H4 (cell line): ENCODE measurements at places on chromosomes 1 and 21. TPM values are rescaled to one million over a fixed set of nuclear protein-coding genes. Genes with fewer than 3 reads are reported as not detected.

The FAM3B gene
- not detected in 2 replicates for total RNA-seq

The EPHB2 gene
- 55.5 and 70.9 TPM in 2 replicates for total RNA-seq

The FCRL2 gene
- not detected in 2 replicates for total RNA-seq

DNA sequence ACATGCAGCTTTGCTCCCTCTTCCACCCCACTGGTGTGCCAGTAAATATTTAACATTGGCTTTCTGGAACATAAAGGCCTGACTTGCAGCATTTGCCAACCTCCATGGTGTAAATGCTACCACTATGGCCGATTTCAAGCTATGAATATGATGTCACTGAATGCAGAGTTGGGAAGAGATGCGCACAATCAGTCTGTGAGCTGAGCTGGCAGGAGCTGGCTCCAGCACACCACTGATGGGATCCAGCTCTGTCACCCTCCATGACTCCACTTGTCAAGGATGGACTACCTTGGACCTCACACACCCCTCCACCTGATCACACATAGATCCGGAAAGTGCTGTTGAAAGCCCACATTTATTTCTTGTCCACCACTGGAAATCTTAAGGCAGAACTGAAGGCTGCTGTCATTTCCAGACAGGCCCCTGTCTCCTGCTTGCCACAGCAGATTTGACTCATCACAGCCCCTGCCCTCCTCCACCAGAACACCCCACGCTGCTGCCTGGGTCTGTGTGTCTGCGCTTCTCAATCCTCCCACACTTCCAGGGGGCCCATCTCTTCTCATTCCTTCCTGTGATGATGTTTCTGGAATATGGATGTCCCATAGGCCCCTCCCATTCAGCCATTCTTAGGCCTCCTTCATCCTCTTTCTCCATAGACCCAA lies 82.2 kb upstream of the BCAR3 start:
- DNase-seq, result no peak

The GBP6 gene
- 0.10 TPM in 1 of 2 replicates, not detected in the other for total RNA-seq

The TRAF3IP3 gene
- total RNA-seq, result not detected in 2 replicates

- DNase-seq, result no peak
Observed at GRCh38 chr1:8323706-8324105, 5.8 kb downstream of the SLC45A1 start.

The NUDT17 gene
- 10.1 and 10.3 TPM in 2 replicates for total RNA-seq

GRCh38 chr21:35559829-35560225 lies 500.5 kb downstream of the SETD4 start:
- DNase-seq, result no peak

The TMCC2 gene
- total RNA-seq, result 0.74 and 2.1 TPM in 2 replicates
